Smooth muscle cell of the brain vasculature (primary cell): ENCODE measurements at places on chromosomes 3 and 15.

GRCh38 chr3:129937717-129938116 is 36.8 kb upstream of the TRH start:
- no peak for DNase-seq

GRCh38 chr15:85717212-85717611 is 77.5 kb downstream of the KLHL25 start:
- no peak for DNase-seq

- no peak for DNase-seq
These were observed 10.8 kb downstream of the UMPS start for GRCh38 chr3:124741027-124741426.

DNA sequence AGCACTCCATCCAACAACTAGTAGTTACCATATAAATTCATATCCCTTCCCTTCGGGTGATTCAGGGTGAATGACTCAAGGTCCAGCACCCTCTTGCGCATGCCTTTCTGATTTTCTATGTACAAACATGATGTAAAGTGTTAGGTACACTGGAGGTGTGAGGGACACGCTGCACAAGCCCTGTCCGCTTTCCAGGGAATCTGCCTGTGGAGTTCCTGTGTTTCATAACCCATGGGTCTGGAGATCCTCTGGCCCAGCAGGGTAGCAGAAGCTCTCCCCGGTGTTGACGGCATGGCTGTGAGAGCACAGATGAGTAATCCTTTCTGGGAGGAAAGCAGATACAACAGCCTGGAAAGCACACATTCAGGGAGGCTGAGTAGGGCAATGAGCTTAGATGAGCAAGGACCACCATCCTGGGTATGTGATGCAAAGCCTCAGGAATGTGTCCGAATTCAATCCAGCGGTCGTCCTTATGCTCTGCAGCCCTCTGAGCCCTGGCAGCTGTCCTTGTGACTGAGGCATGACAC is 142.9 kb upstream of the TP63 start:
- peak; percentile 69 for DNase-seq

- no peak for DNase-seq
These were observed 864 bp upstream of the NEO1 start for GRCh38 chr15:73051391-73051806.

DNA sequence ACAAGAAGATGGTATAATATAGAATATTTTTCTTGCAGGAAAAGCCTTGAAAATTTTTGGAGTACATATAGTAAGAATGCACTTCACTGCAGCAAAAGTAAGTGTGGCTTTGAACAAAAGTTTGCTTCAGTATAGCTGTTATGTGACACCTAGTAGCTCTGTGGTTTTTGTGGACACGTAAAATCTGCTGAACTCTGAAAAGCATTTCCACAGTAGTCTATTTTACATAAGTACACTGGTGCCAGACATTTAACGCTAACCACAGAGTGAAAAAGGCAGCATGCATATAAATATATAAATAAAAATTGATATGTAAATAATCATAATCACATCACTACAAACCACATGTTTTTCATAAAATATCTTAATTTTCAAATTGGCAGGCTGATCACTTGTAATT is 39.8 kb downstream of the CGGBP1 start:
- no peak for DNase-seq

- DNase-seq: no peak
These were observed 29.2 kb downstream of the UBE2Q2 start for GRCh38 chr15:75872403-75872990.

- no peak for DNase-seq
These were observed 214.8 kb downstream of the LSAMP start for GRCh38 chr3:116230431-116231020.

- peak; percentile 62 for DNase-seq
These were observed 9.6 kb downstream of the EMC3 start for GRCh38 chr3:9976721-9977709.

GRCh38 chr3:143601723-143602484 is 246.4 kb downstream of the SLC9A9 start:
- peak; percentile 88 for DNase-seq

- DNase-seq: no peak
These were observed 339.1 kb upstream of the RGMA start for GRCh38 chr15:93428150-93428549.

GRCh38 chr15:90762109-90762508 is 45.0 kb downstream of the BLM start:
- DNase-seq: no peak

DNA sequence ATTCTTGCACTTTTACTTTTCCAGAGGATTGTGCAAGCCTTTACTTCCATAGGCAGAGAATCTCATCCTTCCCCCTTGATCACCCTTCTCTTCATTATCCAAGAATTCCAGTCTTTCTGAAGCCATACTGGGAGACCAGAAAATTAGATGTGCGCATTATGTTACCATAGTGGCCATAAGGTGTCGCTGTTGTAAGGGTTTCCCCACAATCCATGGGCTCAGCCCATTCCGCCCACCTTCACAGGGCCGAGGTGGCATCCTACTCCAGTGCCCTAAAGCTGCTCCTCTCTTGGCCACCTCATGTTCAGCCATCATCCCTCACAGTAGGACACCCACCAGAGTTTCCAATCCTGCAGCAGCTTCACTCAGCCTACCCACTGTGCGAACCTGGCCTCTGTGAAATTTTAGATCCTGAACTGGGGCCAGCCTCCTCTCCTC is 35.0 kb downstream of the CTSH start:
- no peak for DNase-seq

DNA sequence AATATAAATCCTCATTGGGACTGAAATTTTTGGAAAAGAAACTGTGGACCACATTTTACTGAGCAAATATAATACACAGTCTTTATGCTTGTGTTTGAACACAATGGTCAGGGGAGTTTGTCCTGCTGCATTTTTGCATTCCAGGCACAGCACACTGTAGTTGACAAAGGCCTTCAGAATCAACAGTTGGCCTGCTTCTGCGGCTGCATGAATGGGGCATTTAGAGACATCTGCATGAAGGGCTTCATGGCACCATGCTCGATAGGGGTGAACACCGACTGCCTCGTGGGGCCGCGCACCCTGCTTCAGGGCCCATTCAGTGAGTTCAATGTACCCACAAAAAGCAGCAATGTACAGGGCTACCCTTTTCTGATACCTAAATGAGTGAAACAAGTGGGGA is 15.4 kb upstream of the COMMD2 start:
- no peak for DNase-seq

- no peak for DNase-seq
These were observed 4.3 kb downstream of the SHF start for GRCh38 chr15:45183511-45183910.
